ENCODE measurements at places on chromosomes 13 and 19.

DNA sequence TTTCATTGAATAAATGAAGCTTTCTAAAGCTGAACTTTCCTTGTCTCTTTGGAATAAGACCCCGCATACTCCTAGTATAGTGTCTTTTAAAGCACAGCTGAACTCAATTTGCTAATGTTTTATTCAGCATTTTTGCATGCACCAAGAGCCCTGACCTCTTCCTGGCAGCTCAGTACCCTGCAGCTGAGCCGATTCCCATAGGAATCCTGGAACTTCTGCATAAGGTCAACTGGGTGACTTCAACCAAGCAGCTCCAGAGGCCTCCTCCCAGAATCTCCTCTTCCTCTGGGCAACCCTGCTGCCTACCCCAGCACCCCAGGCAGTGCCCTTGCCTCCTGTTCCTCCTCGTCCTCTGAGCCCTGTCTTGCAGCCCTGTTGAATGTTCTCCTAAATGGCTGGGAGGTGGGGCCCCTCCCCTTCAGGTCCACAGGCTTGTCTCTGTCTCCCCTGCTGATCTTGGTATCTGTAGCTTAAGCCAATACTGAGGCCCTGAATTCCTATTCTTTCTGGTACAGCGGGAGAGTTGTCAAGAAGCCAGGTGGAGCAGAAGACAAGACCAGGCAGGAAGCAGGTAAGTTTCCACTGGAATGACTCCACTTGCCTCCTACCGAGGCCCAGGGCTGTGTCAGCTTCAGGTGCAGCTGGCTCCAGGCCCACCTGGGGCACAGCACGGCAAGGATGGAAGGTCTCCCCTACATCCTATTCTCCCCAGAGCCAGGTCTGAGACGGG lies 23.6 kb upstream of the CCDC124 start:
- DNase-seq, result no peak

- no peak for DNase-seq
Observed at GRCh38 chr13:102136735-102137296, 265.0 kb downstream of the FGF14 start.

DNA sequence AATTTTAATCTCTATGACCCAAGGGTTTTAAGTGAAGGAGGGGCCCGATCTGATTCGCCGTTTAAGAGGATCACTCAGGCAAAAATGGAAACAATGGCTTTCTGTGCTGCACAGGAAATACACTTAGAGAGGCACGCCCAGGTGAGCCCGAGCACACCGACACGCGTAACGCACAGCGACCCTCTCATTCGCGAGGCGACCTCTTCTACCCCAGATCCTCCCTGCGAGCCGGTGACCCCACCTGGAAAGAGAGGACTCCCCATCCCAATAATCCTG lies 216 bp downstream of the SH2D3A start:
- no peak for DNase-seq

DNA sequence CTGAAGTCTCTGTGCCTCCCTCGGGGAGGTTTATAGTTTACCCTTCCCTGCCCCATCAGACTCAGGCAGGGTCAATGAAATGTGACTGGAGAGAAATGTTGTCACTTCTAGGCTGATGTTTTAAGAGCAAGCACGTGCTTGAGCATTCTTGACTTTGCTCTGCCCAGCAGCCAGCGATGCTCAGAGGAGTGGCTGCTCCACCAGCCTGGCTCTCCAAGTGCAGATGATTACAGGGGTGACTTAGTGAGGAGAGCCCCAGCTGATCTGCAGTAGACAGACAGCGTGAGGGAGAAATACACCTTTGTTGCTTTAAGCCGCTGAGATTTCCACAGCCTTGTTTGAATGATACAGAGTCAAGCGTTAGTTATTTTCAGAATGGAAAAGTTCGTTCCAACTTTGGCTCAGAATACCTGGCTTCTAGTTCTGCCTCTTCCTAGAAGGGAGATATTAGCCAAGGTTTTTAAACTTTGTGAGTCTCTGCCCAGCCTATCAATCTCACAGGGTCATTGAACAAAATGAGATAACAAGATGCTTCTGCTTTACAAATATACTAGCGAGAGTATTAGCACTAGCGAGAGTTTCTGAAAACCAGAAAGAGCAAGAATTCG lies 143.6 kb downstream of the OXGR1 start:
- DNase-seq, result no peak

GRCh38 chr13:31167490-31167889 lies 5.8 kb upstream of the HSPH1 start:
- no peak for DNase-seq

DNA sequence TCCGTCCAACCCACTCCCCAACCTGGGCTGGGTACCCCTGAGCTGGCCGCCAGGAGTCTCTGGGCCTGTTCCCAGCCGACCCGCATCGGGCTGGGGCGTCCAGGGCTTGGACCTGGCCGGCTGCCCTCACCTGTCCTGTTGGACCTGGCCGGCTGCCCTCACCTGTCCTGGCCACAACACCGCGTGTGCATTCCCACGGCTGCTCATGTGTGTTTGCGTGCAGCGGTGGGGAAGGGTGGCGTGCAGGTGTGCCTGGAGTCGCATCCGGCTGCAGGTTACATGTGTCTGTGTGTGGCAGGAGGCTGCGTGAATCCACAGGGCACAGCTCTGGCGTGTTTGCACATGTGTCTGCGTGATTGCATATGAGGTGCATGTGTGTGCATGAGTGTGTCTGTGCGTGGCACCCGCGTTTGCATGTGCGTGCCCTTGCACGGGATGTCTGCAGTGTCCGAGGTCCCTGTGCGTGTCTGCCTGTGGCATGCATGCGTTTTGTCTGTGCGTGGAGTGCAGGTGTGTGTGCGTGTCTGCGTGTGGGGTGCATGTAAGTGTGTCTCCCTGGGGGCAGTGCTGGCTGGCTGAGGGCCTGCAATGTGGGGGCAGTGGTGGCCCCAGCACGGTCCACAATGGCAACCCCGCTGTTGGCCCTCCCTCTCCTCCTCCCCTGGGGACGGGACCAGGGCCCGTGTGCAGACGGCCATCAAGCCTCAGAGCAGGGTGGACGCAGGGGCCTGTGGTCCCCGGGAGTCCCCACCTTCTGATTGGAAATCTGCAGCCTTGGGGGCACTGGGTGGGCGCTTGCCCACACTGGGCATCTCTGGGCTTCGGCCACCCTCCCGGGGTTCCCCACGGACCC lies 3.4 kb downstream of the EFNA2 start:
- DNase-seq, result no peak

DNA sequence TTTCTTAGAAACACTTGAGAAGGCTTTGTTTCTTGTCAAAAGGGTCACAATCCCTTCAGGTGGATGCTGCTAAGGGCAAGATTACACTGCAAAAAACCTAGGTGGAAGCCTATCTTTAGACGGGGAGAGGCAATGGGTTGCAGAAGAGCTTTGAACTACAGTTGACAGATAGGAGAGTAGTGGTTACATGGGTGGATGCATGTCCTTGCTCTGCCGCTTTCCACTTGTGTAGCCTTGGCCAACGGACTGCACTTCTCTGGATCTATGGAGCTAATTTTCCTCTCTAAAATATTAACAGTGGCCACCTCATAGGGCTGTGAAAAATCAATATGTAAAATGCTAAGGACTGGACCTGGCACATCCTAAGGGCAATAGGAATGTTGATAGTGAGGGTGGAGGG lies 980 bp downstream of the BCKDHA start:
- DNase-seq, result no peak

- DNase-seq, result no peak
Observed at GRCh38 chr13:24642219-24642618, 38.0 kb upstream of the ATP12A start.

- no peak for DNase-seq
Observed at GRCh38 chr19:51566489-51567100, 4.5 kb upstream of the ZNF175 start.

DNA sequence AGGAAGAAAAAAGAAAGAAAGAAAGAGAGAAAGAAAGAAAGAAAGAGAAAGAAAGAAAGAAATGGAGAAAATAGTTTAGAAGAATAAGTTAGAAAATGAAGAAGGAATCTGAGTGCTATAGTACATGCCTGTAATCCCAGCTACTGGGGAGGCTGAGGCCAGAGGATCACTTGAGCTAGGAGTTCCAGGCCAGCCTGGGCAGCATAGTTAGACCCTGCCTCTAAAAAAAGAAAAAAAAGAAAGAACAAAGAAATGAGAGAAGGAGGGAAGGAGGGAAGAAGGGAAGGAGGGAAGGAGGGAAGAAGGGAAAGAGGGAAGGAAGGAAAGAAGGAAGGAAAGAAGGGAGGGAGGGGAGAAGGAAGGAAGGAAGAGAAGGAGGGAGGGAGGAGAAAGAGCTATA lies 1339.8 kb downstream of the OLFM4 start:
- DNase-seq, result no peak

- DNase-seq, result no peak
Observed at GRCh38 chr19:49499030-49499670, 2.9 kb downstream of the RPS11 start.
